Non-pigmented ciliary epithelial cell (primary cell): ENCODE measurements at places on chromosomes 3 and 15.

DNA sequence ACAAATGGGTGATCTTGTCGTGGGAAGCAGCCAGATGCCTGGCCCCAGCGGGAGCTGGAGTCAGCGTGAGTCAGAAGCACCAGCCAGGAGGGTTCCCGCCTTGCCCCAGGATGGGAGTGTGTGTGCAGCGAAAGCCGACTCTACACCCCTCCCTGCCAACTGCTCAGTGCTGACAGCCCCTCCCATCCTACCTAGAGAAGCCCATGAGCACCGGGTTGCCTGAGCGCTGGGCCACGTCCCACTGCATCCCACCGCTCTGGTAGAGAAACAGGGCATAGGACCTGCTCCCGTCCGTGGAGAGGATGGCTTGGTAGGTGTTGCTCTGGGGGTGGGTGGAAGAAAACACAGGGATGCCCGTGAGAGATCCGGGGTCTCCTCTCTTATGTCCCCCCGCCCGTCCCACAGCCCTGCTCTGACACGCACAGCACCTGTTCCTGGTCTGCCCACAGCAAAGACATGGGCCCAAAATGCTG lies 42.9 kb downstream of the MUC4 start:
- DNase-seq = no peak

- DNase-seq = no peak
Observed at GRCh38 chr15:60001610-60002527, 2.2 kb upstream of the FOXB1 start.

DNA sequence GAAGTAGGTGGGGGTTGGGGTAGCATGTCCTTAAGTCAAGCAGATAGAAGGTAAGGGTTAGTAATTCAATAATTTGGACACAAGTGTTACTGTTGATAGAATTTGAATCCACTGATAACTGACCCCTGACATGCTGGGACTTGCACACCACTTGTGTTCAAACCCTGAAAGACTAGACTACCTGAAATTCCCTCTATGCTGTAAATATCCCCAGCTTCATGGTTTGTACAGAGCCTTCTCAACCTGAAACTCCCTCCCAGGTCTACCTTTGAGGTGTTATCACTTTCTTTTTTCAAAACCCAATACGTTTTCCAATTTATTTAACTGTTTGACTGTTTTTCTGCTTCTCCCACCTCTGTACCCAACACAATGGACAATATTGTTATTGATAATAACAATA lies 459.6 kb downstream of the NLGN1 start:
- DNase-seq = no peak

DNA sequence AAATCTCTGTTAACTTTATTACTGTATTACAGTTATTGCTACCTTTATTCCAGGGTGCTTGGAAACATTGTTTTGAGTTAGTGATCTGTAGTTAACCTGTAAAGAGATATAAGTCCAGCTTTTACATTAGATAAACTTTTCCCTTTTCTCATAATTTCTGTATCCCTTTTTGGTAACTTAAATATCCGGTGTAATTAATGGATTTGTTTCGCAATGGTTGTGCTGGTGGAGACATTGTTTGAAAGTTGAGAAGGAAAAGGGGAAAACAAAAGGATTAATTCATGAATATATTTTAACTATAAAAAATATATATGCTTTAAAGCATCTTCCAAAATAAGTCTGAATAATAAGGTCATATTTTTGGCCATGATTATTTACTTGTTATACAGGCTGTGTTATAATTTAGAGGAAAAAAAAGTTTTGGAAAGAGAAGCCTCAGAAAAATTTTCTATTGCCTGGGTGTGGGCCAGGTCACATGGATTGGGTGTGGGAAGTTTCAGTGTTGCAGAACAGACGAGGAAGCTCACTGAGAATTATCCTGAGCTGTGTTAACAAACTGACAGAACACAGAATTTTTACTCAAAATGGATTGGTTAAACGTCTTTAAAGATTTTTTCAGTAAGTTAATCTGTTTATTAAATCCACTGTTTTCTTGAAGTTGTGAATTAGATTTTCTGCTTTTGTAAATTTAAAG lies 27.7 kb upstream of the IL20RB start:
- no peak for DNase-seq

DNA sequence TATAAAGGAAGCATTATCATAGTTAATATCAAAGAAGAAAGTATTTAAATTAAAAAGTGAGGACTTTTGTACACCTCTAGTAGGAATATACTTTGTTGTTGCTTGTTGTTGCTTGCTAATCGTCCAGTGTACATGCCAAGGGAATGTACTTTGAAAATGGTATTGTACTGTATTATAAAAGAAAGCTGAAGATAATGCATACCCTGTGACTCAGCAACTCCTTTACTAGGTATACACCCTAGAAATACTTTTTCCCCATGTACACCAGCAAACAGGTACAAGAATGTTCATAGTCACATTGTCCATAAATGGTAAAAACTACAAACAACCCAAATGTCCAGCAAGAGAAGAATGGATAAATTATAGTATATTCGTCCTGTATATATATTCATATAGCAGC lies 12.0 kb downstream of the TTBK2 start:
- DNase-seq = no peak

GRCh38 chr3:157115069-157116006 lies 44.6 kb downstream of the CCNL1 start:
- no peak for DNase-seq

DNA sequence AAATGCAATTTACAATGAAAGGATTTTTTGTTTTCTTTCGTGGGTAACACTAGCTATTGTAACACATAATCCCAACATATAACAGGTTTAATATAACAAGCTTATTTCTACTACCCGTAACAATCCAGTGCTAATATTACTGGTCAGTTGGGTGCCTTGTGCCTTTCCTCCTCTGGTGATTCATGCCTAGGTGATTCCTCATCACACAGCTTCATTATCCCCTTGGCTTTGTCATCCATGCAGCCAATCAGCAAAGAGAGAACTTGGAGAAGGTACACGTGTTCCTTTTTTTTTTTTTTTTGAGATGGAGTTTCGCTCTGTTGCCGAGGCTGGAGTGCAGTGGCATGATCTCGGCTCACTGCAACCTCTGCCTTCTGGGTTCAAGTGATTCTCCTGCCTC lies 30.7 kb downstream of the CHST14 start:
- no peak for DNase-seq

DNA sequence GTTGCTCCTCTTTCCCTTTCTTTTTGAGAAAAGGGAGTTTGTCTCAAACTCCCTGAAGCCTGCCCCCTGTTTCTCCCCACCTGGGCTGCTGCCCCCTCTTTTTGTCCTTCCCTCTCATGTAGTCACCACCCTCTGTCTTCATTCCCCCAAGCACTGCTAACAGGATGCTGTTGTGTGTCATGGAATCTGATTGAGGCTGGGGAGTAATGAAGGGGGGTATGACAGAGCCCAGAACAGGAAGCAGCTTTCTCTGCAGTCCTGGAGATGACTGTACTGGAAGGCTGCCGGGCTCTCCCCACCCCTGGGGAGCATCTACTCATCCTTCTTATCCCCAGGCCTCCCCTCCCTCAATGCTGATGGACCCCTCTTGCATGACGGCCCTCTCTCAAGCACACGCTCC lies 181.6 kb downstream of the ABHD5 start:
- DNase-seq = no peak

DNA sequence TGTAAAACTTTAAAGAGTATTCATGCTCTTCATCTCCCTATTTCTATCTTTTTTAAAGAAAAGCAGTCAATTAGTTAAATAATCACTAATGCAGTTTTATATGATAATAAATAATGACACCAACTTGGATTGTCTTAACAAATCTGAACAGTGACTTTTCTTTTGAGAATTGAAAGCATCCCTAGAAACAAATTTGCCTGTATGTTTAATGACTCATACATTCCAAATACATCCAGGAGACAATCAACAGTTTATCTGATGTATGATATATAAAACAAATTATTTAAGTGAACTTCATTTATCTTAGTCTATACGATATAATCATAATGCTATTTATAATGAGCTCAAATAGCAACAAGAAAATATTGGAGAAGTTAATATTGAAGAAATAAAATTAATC lies 78.0 kb downstream of the ALCAM start:
- DNase-seq = no peak
